ENCODE measurements at places on chromosomes 6 and 20.
A peak's percentile ranks its signal among the peaks of the same experiment; 100 is the strongest.

GRCh38 chr6:31466466-31466865 lies 31.5 kb upstream of the MICB start:
- no peaks in the 10 kb centered on the region for H3K36me3 ChIP-seq
- H3K4me1 ChIP-seq, result peaks cover 26% of the 10 kb centered on the region
- H3K27ac ChIP-seq, result no peak overlapping the region
- H3K27me3 ChIP-seq, result no peaks in the 10 kb centered on the region

DNA sequence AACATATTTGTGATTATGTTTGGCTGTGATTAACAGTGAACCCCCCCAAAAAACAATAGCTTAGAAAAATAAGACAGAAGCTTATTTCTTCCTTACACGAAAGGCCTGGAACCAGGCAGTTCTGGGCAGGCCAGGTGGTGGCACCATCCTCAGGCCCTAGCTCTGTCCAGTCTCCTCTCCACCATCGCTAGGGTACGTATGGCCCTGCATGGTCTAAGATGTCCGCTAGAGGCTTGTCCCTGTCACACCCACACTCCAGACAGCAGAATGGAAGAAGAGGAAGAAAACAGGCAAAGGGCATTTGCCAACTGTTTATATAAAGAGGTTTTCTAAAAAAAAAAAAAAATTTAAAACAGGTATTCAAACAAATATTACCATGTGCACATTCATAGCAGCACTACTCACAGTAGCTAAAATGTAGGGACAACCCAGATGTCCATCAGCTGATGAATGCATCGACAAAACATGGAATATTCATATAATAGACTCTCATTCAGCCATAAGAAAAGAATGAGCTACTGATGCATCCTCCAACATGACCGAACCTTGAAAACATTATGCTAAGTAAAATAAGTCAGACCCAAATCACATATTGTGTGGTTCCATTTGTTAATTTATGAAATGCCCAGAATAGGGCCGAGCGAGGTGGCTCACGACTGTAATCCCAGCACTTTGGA lies 6.7 kb downstream of the TGM3 start:
- no peak for DNase-seq
- no peak overlapping the region for H3K4me3 ChIP-seq
- peaks cover 4% of the 10 kb centered on the region for H3K4me1 ChIP-seq
- no peaks in the 10 kb centered on the region for H3K36me3 ChIP-seq
- H3K27me3 ChIP-seq, result no peaks in the 10 kb centered on the region
- no peak overlapping the region for H3K27ac ChIP-seq

DNA sequence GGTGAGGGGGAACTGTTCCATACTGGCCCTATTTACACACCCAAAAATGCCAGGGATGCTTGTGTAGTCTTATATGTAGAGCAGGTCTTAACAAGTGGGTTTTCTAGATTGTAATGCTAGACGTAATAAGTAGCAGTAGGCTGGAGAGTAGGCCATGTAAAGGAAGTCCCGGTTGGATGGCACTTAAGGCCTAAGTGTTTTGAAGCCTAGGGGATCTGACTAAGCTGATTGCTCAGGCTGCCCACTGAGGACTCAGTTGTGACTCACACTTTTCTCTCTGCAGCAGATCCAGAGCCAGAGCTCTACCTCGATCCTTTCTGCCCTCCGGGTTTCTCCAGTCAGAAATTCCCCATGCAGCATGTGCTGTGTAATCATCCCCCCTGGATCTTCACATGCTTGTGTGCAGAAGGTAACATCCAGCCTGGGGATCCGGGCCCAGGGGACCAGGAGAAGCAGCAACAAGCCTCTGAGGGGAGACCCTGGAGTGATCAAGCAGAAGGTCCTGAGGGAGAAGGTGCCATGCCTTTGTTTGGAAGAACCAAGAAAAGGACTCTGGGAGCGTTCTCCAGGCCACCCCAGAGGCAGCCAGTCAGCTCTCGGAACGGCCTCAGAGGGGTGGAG lies 26.6 kb downstream of the ZNF133 start:
- H3K36me3 ChIP-seq, result peaks cover 31% of the 10 kb centered on the region
- no peaks in the 10 kb centered on the region for H3K4me1 ChIP-seq
- DNase-seq, result no peak
- no peak overlapping the region for H3K27ac ChIP-seq

DNA sequence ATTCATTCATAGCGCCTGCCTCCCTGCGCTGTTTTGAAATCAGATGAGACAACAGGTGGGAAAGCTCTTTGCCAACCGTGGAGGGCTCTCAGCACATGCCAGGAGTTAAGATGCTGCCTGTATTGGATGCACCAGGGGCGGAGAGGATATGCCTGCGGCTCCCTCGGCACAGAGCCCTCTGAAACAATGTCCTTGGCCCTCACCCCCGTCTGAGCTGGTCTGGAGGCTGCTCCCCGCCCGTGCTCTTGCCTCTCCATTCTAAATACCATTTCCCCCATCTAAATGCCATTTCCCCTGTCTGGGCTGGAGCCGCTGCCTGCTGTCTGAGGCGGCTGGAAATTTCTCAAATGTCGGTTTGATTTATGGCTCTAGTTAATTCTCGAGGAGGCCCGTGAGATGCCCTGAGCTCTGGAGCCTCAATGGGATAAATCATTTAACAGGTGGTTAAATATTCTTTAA lies 50.8 kb upstream of the MLN start:
- H3K36me3 ChIP-seq, result no peaks in the 10 kb centered on the region
- H3K4me1 ChIP-seq, result peaks cover 9% of the 10 kb centered on the region
- peaks cover 6% of the 10 kb centered on the region for H3K27me3 ChIP-seq
- DNase-seq, result no peak
- no peak overlapping the region for H3K4me3 ChIP-seq
- no peak overlapping the region for H3K27ac ChIP-seq

- H3K4me3 ChIP-seq, result no peak overlapping the region
- H3K4me1 ChIP-seq, result peaks cover 4% of the 10 kb centered on the region
- no peaks in the 10 kb centered on the region for H3K27me3 ChIP-seq
- H3K36me3 ChIP-seq, result no peaks in the 10 kb centered on the region
- no peak overlapping the region for H3K27ac ChIP-seq
Observed at GRCh38 chr20:59124296-59125029, 39.2 kb upstream of the ZNF831 start.

DNA sequence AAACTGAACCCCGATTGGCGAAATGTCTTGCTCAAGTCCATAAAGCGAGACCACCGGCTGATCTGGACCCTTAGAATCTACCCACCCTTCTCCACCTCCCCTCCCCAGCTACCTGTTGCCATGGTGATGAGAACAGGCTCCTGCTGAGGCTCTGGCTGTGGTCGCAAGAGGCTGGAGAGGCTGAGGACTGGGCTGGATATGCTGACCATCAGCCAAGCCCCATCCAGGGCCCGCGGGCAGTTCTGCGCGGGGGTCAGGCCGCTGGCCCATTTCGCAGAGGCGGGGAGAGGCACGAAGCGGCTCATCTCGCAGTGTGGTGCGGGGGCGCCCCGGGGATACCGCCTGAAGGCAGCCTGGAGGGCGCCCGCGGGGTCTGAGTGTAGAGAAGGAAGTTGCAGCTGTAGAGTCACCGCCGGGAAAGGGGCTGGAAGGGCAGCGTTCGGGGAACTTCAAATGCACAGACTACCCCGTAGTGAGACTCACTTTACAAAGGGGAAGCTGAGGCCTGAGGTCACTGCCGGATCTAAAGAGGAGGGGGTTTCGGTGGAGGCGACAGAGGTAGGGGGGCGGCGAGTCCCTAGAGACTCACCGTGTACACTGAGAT lies 671 bp downstream of the TAPBP start:
- peak; percentile 83 for DNase-seq
- peak overlapping the region; percentile 92 for H3K4me3 ChIP-seq
- no peaks in the 10 kb centered on the region for H3K27me3 ChIP-seq
- peaks cover 29% of the 10 kb centered on the region for H3K36me3 ChIP-seq
- peaks cover 39% of the 10 kb centered on the region for H3K4me1 ChIP-seq
- H3K27ac ChIP-seq, result peak overlapping the region; percentile 99
